Karpas-422 (cell line): ENCODE measurements at places on chromosomes 1 and 21. TPM values are rescaled to one million over a fixed set of nuclear protein-coding genes. Genes with fewer than 3 reads are reported as not detected.

MYCL gene
- total RNA-seq, result 1.5 TPM in 2 replicates

GRCh38 chr1:156481527-156481926 lies 19.0 kb downstream of the MEF2D start:
- peak; percentile 59 for DNase-seq

DNA sequence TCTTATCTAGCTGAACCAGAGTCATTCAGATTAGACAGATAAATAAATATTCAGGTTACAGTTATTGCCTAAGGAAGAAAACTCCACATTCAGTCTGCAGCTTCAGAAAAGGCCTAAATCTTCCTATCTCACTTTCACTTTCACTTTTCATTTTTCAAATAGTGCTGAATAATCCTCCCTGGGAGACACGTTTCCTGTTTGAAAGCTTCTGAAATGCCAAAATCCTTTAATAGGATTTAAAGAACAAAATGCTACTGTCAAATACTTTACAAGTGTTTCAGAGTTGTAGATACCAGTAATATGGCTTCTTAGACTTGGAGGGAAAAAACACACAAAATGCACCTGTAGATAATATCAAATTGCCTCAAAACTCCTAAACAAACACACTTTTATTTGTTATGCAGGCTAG lies 3.9 kb downstream of the PSMB2 start:
- peak; percentile 46 for DNase-seq

- no peak for DNase-seq
Observed at GRCh38 chr1:204568576-204569315, 52.5 kb downstream of the MDM4 start.

- DNase-seq, result no peak
Observed at GRCh38 chr1:181429462-181429861, 53.9 kb upstream of the CACNA1E start.

- DNase-seq, result no peak
Observed at GRCh38 chr1:168386949-168387586, 106.4 kb downstream of the TBX19 start.

- DNase-seq, result no peak
Observed at GRCh38 chr1:47906527-47907176, 90.5 kb downstream of the TRABD2B start.

SERINC2 gene
- 2.7 and 3.2 TPM in 2 replicates for total RNA-seq

RPTN gene
- total RNA-seq, result not detected in 2 replicates

- no peak for DNase-seq
Observed at GRCh38 chr21:38506661-38507281, 8.5 kb upstream of the ERG start.

TACSTD2 gene
- total RNA-seq, result not detected in 2 replicates

DNA sequence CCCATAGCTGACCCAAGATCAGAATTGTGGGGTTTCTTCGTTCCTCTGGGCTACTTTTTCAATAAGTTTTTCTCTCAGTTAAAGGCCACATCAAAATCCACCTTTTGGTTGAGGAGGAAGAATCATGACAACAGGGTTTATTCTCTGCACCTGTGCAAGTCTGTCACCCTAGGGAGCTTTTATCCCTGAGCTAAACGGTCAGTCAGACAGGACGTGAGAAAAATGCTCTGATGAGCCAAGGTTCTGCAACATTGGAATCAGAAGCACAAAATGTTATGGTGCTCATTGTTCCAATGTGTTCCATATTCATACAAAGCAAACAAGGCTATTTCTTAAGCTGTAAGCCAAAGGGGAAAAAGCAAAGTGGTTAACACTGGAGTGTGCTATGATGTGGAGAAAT lies 7.4 kb upstream of the ERICH3 start:
- no peak for DNase-seq

DNA sequence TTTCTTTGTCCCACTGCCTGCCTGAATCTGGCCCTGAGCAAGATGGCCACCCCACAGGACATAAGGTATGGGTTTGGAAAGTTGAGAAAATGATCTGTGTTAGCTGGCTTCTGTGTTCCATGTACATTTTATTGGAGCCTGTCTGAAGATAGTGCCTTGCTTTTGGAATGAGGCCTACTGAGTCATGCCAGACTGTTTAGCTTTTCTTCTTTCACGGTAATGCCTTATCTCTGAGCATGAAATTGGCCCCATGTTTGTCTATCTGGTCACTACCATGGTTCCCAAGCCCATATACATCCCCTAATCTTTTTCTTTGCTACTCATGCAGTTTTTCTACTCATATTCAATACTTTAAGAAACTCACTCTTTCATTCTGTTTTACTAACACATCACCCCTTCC lies 85.1 kb upstream of the LMO4 start:
- DNase-seq, result no peak

DNA sequence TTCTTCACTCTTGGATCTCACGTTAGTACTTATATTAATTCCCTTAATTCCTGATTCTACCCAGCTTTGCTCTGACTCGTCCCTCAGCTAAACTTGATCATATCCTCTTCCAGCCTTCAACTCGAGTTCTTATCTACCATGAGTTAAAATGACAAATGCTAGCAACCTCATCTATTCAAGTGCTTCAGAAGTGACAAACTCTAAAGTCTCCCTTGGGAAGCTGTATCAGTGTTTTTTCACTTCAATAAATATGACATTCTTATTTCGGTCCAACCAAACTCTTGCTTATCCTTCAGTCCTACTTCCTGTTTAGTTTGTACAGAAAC lies 75.3 kb downstream of the FOXJ3 start:
- DNase-seq, result no peak

GRCh38 chr1:56816909-56817308 lies 2.3 kb downstream of the FYB2 start:
- no peak for DNase-seq

- DNase-seq, result no peak
Observed at GRCh38 chr1:112798292-112798691, 83.2 kb upstream of the PPM1J start.

IGSF21 gene
- total RNA-seq, result 0.26 TPM in 1 of 2 replicates, not detected in the other

GRCh38 chr1:231124746-231125145 lies 37.1 kb upstream of the TRIM67 start:
- DNase-seq, result no peak

GRCh38 chr1:103489935-103490334 lies 35.6 kb upstream of the RNPC3 start:
- DNase-seq, result no peak

KRTAP13-2 gene
- total RNA-seq, result not detected in 2 replicates

DNA sequence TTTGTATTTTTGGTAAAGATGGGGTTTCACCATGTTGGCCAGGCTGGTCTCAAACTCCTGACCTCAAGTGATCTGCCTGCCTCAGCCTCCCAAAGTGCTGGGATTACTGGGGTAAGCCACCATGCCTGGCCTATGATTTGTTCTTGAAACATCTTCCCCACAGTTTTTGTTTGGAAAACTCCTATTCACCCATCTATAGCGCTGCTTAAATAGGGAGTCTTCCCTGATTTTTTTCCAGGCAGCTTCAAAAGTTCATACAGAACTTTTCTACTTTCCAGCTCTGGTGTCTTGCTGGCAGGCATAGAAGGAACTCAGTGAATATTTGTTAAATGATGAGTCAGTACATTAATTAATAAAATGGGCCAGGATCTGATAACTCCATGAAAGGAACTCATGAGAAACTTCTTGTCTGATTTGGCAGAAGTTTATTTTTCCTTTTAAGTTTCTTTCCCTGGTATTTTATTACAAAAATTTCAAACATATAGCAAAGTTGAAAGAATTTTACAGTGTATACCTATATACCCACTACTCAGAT lies 33.0 kb upstream of the TTC22 start:
- no peak for DNase-seq

GBP5 gene
- not detected in 2 replicates for total RNA-seq

GRCh38 chr1:35175098-35175576 lies 17.8 kb downstream of the SFPQ start:
- no peak for DNase-seq

- no peak for DNase-seq
Observed at GRCh38 chr1:71294178-71294577, 213.3 kb upstream of the ZRANB2 start.

GRCh38 chr1:119711804-119712341 lies at the start of gene PHGDH:
TSS of gene PHGDH (plus strand) at chr1:119711934. CDS start at chr1:119712023, 89 bp downstream.
- no peak for DNase-seq

DNA sequence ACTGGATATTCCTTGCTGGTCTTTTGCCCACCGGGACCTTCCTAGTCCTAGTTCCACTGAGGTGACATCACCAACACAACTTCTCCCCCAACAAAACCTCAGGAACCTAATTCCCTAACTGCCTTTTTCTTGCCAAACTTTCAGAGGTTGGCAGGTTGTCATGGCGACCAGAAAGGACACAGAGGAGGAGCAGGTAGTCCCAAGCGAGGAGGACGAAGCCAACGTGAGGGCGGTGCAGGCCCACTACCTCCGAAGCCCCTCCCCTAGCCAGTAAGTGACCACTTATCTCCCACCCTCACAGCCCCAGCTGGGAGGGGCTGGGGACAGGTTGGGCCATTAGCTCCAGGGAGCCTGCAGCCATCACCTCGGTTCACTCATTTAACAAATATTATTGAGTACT lies 815 bp downstream of the STYXL2 start:
- no peak for DNase-seq

DNA sequence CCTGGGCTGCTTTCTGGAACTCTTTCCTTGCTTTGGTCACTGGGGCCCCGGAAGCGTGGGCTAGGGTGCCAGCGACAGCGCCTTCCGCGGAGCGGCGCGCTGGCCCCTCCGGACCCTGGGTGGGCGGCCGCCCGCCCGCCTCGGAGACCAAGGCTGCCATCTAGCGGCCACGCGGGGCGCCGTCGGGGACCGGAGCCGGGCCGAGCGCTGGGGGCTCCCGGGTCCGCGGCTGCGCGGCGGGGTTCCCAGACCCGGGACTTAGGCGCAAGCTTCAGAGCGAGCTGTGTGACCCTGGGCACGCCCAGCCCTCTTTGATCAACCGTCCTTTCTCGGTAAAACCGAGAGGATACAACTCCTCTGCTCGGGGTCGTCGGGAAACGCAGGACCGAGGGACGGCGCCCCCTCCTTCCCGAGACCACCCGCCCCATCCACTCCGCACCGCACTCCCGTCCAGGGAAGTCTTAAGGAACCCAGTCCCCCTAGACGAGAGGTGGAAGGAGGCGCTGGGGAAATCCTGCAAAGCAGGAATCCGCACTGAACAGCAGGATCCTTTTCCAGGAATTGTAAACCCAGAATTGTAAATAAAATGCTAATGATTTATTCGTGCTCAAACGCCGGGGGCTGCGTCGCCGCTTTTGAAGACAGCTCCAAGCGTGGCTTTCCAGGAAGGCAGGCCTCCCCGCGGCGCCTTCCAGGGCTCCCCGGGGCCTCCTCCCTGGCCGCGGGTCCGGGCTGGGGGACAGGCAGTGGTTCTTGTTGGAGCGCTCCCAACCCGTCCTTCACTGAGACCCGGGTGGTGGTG lies 41.2 kb downstream of the RRAGC start:
- DNase-seq, result no peak

KCNT2 gene
- not detected in 2 replicates for total RNA-seq

DNA sequence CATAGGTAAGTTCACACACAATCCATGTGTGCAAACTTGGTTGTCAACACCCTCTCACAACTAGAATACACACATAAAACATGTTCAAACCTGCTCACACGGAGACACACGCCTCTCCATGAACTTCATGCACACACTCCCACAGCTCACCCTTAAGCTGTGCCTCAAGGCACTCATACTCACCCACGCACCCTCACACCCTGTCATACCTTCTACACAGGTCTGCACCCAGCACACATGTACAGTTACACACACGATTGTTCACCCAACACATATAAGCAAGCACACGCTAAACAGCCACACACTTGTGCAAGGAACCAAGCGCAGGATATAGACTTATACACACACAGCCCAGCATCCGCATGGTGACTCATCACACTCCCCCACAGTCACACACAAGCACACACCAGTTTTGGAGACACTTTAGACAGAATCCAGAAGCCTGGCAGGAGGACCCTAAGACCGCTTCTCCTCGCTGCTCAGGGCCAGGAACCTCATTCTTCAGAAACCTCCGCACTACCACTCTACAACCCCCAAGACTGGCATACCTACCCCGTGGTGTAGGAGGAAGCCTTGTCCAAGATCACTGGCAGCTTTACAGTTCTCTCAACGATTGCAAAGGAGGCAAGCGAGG lies 58.7 kb upstream of the ZC3H12A start:
- no peak for DNase-seq

GRCh38 chr1:31423418-31423947 lies 10.5 kb downstream of the SERINC2 start:
- peak; percentile 92 for DNase-seq

- peak; percentile 86 for DNase-seq
Observed at GRCh38 chr1:20440785-20441200, 45.2 kb downstream of the CAMK2N1 start.

- DNase-seq, result no peak
Observed at GRCh38 chr1:232127190-232127589, 500.6 kb downstream of the DISC1 start.

GRCh38 chr1:224392411-224393249 lies 36.0 kb downstream of the CNIH4 start:
- DNase-seq, result no peak

BTBD8 gene
- total RNA-seq, result 0.29 and 0.86 TPM in 2 replicates

- no peak for DNase-seq
Observed at GRCh38 chr21:29371464-29371863, 72.7 kb downstream of the BACH1 start.

EFNA4 gene
- total RNA-seq, result 10.4 and 14.5 TPM in 2 replicates

LY9 gene
- total RNA-seq, result 1.6 and 1.7 TPM in 2 replicates

GPR25 gene
- not detected in 2 replicates for total RNA-seq

C2CD4D gene
- total RNA-seq, result not detected in 2 replicates

- DNase-seq, result no peak
Observed at GRCh38 chr1:116900471-116901365, 9.0 kb upstream of the PTGFRN start.

- peak; percentile 93 for DNase-seq
Observed at GRCh38 chr1:24070821-24071393, 41.0 kb downstream of the MYOM3 start.

GRCh38 chr21:45529785-45530422 lies 12.3 kb downstream of the SLC19A1 start:
- DNase-seq, result no peak

GRCh38 chr1:22488319-22488718 lies 36.7 kb downstream of the ZBTB40 start:
- DNase-seq, result no peak

GRCh38 chr1:53672785-53673184 lies 66.2 kb downstream of the GLIS1 start:
- DNase-seq, result no peak

DNA sequence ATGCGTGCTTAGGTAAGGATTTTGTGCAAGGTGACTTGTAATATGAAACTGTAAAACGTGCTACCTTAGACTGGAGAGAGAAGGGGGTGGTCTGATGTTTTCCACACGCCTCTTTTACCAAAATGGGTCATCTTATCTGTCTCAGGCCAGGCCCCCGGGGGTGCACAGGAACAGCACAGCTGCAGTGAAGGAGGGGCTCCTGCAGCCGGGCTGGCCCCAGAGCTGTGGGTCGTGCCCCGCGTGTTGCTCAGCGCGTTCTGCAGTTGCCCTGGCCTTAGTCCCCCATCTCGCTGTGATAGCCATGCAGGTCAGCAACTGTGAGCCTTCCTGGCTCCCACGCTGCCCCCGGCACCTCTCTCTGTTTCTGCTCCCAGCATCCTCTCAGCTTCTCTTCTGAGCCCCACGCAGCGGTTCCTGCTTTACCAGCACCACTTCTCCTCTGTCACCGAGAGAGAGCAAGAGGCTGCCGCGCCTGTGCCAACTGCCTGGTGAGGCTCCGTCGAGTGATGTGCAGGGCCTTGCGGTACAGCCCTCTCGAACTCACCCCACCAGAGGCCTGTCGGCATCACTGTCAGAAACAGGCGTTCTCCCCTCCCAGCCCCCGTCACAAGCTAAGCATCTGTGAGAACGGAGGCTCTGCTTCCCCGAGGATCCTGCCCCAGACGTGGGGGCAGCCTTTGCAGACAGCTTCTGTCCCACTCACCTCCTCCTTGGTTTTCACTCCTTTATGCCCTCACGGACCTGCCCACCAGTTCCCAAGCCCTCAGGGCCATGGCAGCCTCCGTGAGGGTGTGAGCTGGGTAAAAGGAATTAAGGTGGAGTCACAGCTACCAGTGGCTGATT lies 73.3 kb downstream of the ADARB1 start:
- DNase-seq, result no peak
